ENCODE measurements at places on chromosomes 1 and 21.

DNA sequence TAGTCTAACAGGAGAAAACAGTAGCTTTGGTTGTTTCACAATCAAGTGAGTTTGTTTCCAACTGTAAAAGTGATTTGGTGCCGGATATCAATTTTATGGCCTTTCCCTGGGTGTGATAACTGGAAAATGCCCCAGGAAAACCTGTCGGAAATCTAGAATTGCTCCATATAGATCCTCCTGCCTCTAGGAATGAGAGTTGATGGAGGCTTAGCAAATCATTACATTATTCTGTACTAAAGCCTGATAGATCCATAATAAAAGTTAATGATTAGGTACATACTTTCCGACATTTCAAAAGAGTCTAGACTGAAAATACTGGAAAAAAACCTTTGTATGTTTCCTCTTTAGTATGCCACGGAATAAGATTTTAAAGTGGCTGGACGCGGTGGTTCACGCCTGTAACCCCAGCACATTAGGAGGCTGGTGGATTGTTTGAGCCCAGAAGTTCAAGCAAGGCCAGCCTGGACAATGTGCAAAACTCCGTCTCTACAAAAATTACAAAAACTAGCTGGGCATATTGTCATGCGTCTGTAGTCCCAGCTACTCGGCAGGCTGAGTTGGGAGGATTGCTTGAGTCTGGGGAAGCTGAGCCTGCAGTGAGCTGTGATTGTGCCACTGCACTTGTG is 70.0 kb upstream of the SLC45A1 start:
- no peak for DNase-seq

DNA sequence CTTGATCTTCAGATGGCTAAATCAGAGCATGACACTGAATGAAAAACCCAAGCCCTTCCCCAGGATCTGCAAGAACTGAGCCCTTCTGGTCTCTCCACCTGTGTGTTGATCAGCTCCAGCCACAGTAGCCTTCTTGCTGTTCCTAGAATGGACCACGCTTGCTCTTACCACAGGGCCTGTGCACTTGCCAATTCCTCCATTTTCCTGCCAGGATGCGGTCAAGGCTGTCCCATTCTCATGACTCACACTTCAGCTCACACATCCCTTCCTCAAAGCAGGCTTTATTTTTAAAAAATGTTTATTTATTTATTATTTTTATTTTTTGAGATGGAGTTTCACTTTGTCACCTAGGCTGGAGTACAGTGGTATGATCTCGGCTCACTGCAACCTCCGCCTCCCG is 43.6 kb upstream of the GRHL3 start:
- no peak for DNase-seq

DNA sequence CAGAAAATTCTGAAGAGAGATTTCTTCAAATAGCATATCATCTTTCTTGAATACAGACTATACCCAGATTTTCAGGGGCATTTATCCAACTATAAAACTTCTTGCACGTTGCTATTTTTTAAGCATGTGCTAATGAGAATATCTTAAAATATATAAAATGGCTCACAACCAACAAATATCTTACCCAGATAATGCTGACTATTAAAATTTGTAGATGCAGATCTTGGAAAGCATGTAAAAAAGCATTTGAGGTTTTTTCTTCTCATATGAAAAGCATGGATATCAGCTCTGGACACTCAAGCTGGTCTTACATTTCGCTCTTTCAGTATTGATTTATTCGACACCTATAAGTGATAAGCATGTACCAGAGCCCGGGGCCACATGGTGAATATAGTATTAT is 1187.7 kb upstream of the ADGRL4 start:
- DNase-seq: no peak

DNA sequence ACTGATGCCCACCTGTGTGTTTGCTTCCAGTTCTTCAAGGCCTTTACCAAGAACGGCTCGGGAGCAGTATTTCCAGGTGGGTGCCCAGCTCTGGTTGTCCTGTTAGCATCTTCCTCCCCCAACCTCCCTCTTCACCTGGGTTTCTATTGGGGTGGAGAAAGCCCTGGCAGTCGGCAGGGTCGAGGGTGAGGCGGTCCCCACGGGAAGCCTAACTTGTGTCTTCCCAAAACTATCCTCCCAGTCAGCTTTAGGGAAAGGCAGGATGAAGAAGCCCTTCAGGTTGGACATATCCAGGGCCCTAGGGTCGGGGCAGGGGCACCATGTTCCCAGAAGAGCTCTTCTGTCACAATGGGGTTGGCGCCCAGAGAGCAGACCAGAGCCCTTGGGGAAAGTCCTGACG is 20.6 kb downstream of the QSOX1 start:
- DNase-seq: no peak

- DNase-seq: no peak
Measured at GRCh38 chr1:247854899-247855545, 2.0 kb upstream of the TRIM58 start.

DNA sequence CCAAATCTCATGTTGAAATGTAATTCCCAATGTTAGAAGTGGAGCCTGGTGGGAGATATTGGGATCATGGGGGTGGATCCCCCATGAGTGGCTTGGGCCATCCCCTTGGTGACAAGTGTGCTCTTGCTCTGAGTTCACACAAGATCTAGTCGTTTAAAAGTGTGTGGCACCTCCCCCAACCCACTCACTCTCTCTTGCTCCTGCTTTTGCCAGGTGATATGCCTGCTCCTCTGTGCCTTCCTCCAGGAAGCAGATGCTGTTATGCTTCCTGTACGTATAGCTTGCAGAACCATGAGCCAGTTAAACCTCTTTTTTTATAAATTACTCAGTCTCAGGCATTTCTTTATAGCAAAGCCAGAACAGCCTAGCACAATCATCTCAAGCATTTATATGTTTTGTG is 23.0 kb upstream of the HSPA13 start:
- no peak for DNase-seq

DNA sequence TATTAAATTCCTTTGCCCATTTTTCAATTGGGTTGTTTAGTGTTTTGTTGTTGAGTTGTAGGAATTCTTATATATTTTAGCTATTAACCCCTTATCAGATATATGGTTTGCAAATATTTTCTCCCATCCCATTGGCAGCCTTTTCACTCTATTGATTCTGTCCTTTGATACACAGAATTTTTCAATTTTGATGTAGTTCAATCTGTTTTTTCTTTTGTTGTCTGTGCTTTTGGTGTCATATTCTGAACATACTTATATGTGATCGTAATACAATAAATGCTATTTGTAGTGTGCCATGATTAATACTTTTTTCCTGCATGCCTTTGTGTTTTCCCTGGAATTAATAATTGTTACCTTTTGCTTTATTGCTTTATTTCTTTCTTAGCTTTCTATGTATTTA is 7.8 kb upstream of the LRP8 start:
- no peak for DNase-seq

- DNase-seq: no peak
Measured at GRCh38 chr1:89287181-89288050, 14.8 kb upstream of the GBP5 start.

- DNase-seq: no peak
Measured at GRCh38 chr1:106768077-106768476, 288.4 kb upstream of the PRMT6 start.

DNA sequence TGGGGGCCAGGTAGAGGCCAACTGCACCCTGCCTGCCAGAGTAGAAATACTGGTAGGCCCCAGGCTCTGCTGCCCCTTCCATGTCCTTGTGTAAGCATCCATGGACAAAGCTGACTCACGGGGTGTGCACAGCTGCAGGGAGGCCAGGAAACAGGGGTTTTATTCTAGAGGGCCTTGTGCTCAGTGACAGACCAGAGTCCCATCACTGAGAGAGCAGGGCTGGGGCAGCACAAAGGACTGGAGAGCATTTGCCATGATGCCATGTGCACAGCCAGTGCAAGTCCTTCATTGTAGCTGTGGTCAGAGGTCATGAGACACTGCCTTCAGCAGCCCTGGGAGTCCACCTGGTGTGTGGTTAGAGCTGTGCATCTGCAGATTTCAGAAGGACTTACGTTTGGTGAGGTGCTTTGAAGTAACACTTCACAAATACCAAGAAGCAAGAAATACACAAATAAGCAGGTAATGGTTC is 8.1 kb downstream of the ARF1 start:
- no peak for DNase-seq

DNA sequence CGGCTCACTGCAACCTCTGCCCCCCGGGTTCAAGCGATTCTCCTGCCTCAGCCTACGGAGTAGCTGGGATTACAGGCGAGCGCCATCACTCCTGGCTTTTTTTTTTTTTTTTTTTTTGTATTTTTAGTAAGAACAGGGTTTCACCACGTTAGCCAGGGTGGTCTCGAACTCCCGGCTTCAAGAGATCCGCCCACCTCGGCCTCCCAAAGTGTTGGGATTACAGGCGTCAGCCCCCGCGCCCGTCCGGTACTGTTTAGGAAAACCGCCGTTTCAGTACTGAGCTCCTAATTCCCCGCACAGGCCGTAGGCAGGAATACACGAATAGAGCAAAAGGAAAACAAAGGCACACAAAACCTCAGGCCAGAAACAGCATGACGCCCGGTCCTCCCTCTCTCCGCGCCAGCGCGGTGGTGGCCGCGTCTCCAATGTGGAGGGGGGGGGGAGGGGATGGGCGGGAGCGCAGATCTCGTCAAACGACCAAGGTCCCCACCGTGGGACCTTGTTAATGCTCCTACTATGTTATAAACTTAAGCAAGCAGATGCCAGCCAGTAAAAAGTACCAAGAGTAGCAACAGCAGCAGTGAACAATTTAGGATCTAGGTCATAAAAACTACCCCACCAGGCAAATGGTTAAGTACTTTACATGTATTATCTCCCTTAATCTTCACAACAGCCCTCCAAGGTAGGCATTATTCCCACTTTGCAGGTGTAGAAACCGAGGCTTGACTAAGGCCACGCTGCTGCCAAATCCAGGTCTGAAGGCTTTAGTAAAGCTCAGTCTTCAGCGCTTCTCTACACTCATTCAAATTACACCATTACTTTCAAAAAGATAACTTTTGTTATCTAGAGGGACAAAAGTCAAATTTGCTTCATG is 648 bp upstream of the ADAR start:
- DNase-seq: no peak

DNA sequence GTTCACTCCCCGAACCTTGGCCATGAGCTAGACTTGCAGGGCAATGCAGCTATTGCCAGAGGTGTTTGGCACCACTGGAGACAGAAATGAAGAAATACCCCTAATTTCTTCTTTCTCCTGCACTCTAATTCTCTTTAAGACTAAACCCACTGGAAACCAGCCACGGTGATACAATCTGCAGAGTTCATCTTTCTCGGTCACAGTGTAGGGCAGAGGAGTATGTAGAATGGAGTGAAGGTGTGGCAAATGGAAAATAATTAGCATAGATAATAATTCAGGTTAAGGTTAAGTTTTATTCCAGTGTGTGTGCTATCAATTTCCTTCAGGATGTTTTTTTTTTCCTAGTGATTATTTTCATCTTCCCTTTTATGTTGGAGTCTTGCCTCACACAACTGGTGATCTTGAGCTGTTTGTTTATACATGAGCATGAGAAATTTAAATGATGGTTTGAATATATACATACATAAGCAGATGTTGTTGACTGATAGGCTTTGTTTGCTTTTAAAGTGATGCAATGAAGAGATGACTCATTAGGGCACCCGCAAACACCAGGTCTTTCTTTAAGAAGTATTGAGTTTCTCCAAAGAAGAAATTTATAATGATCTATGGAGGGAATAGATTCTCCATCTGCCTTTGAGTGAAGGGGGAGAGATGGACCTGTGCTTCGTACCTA is 81.9 kb downstream of the SPATA17 start:
- no peak for DNase-seq

DNA sequence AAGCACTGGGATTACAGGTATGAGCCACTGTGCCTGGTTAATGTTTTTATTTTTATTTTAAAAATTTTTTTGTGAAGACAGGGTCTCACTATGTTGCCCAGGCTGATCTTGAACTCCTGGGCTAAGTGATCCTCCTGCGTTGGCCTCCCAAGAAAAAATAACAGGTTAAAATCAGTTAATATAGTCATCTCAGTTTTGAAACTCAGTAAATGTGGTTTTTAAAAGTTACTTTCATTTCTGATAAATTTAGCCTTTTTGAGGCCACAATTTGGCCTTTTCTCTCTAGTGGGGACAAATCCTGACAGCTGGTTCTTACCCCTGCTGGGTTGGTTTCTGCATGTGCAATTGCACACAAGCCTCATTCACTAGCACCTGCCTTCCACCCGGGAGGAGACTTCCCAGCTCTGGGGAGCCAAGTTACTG is 13.3 kb downstream of the PMF1 start:
- no peak for DNase-seq

Measured in stimulated activated CD8-positive, alpha-beta memory T cell treated with anti-CD3 and anti-CD28 coated beads, Interleukin-4, amount 100 ng/mL, for 1 hour (primary cell).